Hematopoietic multipotent progenitor cell treated with erythropoietin and hydrocortisone succinate and interleukin-3 and kit ligand, for 6 days (in vitro differentiated cells): ENCODE measurements at places on chromosomes 7 and 10.

- no peak for DNase-seq
These were observed 303.4 kb downstream of the PLXNA4 start for GRCh38 chr7:132272763-132273371.

- no peak for DNase-seq
These were observed 7.9 kb downstream of the NUDT13 start for GRCh38 chr10:73117976-73118743.

DNA sequence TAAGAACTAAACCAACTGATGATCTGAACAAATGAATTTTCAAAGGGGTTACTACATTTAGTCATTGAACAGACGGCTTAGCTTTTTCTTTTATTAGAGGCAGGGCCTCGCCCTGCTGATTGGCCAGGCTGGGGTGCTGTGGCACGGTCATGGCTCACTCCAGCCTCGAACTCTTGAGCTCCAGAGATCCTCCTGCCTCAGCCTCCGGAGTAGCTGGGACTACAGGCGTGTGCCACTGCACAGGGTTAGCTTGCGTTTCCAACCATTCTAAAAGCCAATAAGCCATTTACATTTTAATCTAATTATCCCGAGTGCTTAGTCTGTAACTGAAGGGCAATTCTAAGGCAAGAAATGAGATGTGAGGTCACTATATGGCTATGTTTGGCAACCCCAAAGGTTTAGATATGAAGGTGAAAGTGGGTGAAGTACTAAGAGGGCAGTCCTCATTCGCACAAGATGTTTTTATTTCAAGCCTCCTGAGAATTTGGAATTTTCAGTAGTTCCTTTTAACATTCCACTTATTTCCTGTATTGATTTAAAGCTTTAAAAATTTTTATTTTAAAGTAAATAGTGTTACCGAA, 1.6 kb upstream of the CDK13 start:
- DNase-seq: no peak

- no peak for DNase-seq
These were observed 130.4 kb upstream of the GDF10 start for GRCh38 chr10:47169581-47169980.

GRCh38 chr10:47246406-47247147, 53.4 kb upstream of the GDF10 start:
- DNase-seq: no peak

GRCh38 chr7:85018498-85018897, 168.4 kb downstream of the SEMA3D start:
- DNase-seq: no peak

DNA sequence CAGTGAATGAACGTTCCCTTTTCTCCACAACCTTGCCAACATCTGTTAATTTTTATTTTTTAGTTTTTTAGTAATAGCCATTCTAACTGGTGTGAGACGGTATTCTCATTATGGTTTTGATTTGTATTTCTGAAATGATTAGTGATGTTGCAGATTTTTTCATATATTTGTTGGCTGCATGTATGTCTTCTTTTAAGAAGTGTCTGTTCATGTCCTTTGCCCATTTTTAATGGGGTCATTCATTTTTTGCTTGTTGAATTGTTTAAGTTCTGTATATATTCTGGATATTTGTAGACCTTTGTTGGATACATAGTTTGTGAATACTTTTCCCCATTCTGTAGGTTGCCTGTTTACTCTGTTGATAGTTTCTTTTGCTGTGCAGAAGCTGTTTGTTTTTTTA, 73.9 kb upstream of the MSRB2 start:
- DNase-seq: no peak

DNA sequence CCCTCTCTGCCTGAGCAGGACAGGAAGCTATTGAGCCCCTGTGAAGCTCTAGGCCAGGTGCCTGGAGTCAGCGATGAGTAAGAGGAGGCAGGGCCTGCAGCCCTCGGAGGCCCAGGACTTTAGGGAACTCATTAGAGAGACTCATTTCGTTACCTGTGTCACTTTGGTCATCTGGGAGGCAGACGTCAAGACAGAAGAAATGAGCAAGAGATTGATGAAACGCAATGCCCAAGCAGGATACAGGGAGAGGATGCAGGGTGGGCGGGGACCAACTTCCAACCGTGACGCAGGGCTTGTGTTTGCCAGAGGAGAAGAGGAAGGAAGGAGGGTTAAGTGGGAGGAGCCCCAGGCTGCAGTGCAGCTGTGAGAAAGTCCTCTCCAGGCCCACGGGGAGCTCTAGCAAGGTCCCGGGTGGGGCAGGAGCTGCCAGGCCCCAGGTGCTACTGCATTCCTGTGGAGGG, 26.4 kb upstream of the GNA12 start:
- DNase-seq: peak; percentile 49

- no peak for DNase-seq
These were observed 2.3 kb upstream of the SMIM30 start for GRCh38 chr7:113120647-113121046.

GRCh38 chr7:30270921-30271320, 13.5 kb upstream of the ZNRF2 start:
- no peak for DNase-seq

DNA sequence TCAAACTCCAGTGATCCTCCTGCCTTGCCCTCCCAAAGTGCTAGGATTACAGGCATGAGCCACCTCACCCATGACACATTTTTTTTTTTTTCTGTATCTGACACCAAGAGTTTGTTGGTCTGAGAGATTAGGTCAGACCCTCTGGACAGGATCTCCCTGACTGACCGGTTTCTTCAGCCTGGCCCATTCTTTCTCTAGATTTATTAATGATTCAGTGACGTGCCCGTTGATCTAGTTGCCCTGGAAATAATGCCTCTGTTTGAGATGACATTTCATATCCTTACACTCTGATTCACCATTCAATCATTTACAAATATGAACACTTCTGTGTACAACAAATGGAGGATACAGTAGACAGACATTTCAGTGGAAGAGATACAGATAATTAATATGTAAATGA, 1.4 kb upstream of the ZNF212 start:
- no peak for DNase-seq

- no peak for DNase-seq
These were observed 8.7 kb downstream of the MPP7 start for GRCh38 chr10:28294169-28294532.

- DNase-seq: no peak
These were observed 186.8 kb downstream of the PHTF2 start for GRCh38 chr7:77985232-77985973.

DNA sequence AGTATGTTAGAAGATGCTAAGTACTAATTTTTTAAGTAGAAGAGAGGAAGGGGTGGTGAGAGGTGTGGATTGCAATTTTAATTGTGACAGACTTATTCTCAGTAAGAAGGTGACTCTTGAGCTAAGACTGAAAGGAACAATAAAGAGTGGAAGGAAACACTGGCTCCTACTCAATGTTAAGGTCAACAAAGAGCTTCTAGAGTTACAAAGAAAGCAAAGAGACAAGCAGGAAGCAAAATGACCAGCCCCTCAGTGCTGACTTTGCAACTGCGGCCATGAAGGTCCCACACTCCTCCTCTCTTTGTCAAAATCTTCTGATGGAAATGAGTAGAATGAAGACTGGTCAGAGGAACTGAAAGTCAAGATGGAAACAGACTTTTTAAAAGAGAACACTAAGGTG, 79.9 kb upstream of the FOXI2 start:
- DNase-seq: no peak

DNA sequence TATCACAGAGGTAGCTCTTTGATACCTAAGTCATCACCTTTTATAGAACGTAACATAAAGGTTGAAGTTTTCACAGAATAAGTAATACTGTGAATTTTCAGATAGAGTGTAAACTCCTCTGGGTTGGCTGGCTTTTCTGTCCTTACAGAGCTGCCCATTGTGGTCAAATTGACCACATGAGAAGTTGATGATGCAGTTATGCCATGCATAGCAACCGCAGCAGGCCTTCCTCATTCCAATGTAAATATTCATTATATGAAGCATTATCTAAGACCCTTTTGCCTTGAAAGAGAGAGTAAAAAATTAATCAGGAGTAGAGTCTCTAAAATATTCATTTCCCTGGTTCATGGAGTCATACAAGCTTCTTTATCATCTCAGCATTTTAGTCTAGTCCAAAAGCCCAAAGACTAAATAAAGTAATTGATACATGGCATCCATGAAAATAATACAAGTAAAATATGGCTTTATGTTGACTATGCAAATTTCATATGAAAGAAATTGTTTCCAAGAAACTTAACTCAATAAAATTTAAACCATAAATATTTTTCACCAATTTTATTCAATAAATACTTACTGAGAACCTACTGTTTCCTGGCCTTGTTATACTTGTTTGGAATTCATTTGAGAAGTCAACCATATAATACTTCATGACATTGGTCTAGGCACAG, 516.4 kb downstream of the PCDH15 start:
- DNase-seq: no peak

DNA sequence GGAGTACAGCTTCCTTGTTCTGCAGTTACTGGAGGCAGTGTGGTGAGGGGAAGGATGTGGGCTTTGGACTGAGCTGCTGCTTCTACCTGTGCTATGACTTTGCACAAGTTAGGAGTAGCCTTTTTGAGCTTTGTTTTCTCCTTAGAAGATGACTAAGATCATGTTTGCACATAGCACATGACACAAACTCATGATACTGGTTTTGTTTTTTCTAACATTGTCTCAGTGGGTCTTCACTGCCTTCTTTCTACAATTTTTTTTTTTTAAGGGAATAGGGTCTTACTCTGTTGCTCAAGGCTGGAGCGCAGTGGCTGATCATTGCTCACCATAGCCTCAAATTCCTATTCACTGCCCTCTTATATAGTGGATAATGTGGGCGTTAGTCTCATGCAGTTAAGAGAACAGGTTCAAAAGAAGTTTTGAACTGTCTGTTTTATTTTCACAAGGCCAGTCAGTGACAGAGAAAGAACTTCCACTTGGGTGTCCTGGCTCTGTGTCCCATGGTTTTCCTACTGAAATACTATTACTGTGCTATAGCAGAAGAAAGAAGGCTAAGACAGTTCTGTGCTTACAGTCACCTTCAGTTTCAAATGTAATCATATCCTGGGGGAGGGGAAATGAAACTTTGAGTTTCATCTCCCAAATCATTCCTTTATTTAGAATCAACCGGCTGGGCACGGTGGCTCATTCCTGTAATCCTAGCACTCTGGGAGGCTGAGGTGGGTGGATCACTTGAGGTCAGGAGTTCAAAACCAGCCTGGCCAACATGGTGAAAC, 72.0 kb downstream of the KAT6B start:
- no peak for DNase-seq

GRCh38 chr7:91280604-91281003, 16.4 kb downstream of the FZD1 start:
- DNase-seq: no peak

- no peak for DNase-seq
These were observed 336.0 kb downstream of the SUGCT start for GRCh38 chr7:40470817-40471216.

GRCh38 chr10:110754375-110755105, 110.4 kb downstream of the RBM20 start:
- no peak for DNase-seq

DNA sequence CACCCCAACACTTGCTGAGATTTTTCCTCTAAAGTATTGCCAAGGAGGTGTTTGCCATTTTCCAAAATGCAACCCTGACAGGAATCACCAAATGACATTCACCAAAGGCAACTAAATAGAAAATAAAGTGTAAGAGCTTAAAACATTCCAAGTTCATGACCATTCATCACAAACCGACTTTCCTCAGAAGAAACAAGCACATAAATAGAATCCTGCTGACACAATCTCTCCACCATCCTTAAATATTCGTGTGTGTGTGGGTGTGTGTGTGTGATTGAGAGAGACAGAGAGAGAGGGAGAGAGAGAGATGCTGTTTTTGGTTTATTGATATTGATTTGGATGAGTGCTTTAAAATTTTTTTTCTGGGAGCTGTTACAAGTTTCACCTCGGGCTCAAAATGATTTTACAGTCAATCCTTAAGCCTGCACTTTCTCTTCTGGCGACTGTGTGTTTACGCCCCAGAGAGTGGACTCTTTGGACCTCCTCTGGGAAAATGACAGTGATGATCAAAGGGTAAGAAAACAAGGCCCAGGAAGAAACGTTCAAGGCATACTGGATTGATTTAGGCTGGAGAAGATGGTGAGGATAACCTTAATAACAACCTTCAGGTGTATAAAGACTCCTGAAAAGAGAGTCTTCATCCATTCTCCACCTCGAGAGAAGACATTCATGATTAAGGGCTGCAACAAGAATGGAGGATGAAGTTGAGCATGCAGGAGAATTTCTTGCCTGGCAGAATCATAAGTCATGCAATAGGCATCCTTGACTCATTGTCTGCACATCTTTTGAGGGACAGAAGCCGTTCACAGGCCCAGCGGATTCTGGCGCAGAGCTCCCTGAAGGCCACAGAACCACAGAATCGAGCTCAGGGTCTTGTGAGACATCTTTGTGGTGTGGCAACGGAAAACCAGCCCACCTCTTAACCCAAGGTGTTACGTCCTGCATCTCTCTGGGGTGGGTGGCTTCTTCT, 104.4 kb upstream of the FGFR2 start:
- no peak for DNase-seq

GRCh38 chr10:124993345-124993708, 51.4 kb downstream of the ZRANB1 start:
- no peak for DNase-seq

- DNase-seq: no peak
These were observed 31.7 kb downstream of the GRIFIN start for GRCh38 chr7:2444476-2444875.

GRCh38 chr7:50953820-50954219, 171.1 kb upstream of the GRB10 start:
- no peak for DNase-seq

DNA sequence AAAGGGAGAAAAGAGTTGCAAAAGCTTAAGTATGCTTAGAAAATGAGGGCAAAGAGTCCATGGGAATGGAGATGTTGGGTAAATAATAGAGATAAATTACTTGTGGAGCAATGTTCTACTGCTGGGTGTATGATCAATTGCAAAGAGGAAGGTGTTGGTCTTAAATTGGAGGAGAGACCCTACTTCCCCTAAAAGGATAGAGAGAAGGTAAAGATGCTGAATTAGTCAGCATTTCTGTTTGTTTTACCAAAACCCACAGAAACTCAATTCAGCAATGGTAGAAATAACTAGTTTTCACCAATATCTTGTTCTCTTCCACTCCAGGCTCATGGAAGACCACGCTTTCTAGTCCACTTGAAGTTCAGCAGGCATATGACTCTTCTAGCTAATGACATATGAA, 32.1 kb downstream of the ASB4 start:
- DNase-seq: no peak
